ENCODE measurements at places on chromosomes 4 and X.

DNA sequence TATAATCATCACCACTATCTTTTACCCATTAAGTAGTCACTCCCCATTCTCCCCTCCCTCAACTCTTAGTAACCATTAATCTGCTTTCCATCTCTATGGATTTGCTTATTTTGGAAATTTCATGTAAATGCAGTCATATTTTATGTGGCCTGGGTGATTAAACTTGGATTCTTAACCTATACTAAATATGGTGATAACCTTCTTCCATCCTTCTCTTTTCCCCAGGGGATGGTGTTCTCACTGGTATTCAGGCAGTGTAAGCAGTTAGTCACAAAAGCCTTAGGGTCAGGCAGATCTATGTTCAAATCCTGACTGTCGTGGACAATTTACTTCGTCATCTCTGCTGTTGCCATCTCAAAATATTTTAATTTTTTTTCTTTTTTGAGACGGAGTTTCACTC, 29.6 kb downstream of the RAB40AL start:
- no peak for DNase-seq

GRCh38 chr4:73197220-73197619, 61.4 kb downstream of the ANKRD17 start:
- no peak for DNase-seq

GRCh38 chrX:118855681-118856310, 32.2 kb downstream of the ZCCHC12 start:
- DNase-seq, result no peak

- DNase-seq, result no peak
Observed at GRCh38 chr4:38169524-38169923, 209.3 kb downstream of the PTTG2 start.

DNA sequence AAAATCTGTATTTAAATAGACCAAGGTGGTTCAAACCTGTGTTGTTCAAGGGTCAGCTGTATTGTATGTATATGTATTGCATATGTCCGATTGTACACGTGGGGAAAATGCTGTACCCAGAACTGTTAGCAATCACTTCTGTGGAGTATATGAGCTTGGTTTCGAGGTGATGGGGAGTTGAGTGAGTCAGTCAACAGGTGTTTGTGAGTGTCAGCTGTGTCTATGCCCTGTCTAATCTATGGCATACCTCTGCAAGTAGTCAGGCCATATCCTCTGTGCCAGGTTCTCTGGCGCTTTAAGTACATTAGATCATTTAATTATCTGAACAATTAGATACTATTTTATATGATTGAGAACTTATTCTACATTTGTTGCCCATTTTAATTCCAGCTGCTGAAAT, 7.4 kb downstream of the ZRSR2 start:
- DNase-seq, result no peak

DNA sequence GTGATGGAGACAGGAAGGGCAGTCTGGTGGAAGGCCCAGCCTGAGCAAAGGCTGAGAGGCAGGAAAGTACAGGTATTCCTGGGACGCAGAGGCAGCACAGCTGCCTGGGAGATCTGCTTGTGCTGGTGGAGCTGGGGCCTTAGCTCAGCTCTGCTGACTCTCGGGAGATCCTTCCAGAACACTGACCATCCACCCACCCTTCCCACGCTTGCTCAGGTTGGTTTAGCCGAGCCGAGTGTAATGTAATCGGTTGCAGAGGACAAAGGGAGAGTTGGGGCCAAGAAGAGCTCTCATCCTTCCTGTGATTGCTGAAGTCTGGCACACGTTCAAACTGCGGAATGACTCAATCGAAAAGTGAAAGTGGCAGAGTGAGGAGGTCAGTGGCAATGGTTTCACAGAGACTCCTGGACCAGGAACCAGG, 43.1 kb upstream of the GPR78 start:
- no peak for DNase-seq

- no peak for DNase-seq
Observed at GRCh38 chrX:70134116-70134477, 850 bp downstream of the IGBP1 start.

- no peak for DNase-seq
Observed at GRCh38 chr4:186954509-186954908, 230.9 kb upstream of the FAT1 start.

- peak; percentile 9 for DNase-seq
Observed at GRCh38 chrX:48945517-48946348, 11.7 kb downstream of the OTUD5 start.

DNA sequence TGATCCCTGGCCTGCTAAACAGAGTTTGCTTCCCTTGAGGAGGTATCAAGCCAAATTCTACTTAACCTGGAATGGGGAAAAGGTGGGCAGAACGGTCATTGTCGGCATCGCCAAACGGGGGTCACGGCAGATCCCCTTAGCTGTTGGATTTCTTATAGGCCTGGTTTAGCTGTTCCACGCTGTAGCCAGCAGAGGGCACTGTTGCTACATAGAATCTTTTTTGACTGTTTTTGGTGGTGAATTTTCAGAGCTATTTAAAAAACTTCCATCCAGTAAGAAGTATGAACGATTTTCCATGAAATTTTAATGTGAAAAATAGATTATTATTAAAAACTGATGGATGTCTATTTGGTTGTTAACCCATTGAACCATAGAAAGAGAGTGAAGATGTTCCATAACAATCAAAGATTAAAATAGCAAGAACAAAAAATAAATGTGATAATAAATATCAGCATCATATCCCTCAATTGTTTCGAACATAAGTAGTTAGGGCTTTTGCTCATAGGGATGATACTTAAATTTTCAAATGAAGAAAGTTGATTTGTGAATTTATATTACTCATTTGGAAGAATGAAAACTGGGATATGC, 56.6 kb downstream of the LINC00632 start:
- DNase-seq, result no peak

- DNase-seq, result no peak
Observed at GRCh38 chr4:74038086-74038424, 434 bp downstream of the CXCL3 start.

GRCh38 chrX:154785716-154786115, 19.6 kb downstream of the MPP1 start:
- no peak for DNase-seq

DNA sequence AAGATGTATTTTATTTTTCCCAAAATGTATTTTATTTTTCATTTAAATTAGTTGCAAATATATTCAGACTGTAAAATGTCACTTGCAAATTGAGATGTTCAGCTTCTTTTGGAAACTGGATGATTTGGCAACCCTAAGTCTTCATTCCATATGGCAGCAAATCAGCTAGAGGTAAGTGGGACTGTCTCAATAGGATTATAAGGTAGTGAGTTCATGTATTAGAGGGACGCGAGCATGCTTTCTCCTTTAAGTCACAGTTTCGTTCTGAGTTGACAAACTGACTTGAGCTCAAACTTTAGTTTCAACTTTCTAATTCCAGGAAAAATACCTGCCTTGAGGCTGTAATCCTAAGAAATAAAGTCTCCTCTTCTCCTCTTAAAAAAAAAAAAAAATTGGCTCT, 44.2 kb upstream of the TMEM131L start:
- DNase-seq, result no peak

DNA sequence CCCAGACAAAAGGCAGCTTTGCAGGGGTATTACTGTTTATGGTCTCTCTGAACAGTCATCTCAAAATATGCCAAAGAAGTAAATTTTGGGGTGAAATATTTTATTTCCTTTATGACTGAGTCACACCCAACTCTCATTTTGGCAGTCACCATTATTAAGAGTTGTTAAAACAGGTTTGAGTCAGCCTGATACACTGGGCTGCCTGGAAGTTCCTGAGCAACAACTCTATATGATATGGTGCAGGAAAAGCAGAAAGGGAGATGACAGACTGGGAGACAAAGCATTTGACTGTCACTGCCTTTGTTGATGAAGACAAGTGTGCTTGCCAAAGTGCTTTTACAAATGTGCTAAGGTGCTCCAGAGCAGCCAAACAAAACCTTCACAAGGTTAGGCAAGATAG, 1263.5 kb downstream of the PCDH7 start:
- no peak for DNase-seq

DNA sequence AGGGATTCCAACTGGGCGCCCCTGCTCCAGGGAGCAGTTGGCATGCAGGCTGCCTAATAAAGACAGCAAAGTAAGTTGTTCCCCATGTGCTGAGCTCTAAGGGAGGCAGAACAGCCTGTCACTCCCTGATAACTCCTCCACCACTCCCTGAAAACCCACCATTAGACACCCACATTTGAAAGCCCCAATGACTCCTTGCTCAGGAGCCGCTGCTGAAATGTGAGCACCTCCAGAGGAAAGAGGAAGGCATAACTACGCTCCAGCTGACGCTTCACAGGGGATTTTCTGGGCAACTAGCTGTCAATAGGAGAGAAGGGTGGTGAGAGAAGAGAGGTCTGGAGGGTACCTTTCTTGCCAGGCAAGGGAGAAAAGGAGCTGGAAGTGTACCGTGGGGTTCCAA, 62.5 kb downstream of the NPY1R start:
- no peak for DNase-seq

GRCh38 chr4:121614101-121614500, 82.7 kb downstream of the ANXA5 start:
- no peak for DNase-seq

DNA sequence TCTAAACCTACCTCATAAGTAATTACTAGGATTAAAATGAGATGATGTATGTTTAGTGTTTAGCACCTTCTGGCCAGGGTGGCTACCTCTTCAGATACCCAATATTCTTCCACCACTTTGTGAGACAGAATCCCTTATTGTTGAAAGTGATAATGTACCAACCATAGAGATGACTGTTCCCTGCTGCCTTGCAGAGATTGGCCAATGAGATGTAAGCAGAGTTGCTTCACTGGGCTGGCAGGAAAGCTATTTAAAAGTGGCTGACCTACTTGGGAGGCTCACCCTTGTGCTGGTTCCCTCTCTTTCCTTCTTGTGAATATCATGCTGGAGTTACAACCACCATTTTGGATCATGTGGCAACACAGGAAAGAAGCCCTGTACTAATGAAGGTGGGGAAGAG, 58.9 kb downstream of the TMEM154 start:
- no peak for DNase-seq

DNA sequence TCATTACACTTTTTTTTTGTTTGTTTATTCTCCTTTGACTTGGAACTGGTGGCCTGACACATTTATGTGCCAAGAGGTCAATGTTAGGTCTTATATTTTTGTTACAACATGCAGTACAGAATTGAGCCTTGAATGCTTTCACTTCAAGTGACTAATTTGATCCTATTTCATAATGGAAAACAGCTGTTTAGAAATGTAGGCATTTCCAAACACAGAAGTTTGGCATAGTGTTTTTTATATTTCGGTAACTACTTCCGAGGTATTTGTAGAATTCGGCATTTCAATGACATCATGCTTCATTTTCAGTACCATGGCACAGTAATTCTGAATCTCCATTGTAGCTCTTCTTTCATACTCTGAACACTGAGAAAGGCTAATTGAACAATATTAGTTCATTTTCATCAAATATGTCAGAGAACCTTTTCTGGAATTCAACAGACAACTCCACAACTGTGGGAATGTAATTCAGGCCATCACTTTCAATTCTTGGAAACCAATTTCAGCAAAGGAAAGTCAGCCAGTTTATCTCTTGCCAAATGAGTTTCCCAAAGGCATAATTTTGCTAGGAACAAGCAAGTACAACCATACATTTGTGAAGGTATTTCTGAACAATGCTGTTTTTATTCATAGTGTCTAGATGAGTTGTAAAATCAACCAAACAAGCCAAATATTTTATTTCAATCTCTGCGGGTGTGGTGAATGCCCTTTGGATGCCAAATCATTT, 11.4 kb downstream of the FAM120C start:
- DNase-seq, result no peak

GRCh38 chr4:138200236-138200590, 41.9 kb downstream of the SLC7A11 start:
- no peak for DNase-seq

- no peak for DNase-seq
Observed at GRCh38 chr4:7540206-7540605, 105.5 kb upstream of the PSAPL1 start.

GRCh38 chr4:39698424-39699009, 581 bp downstream of the UBE2K start:
- DNase-seq, result peak; percentile 24

DNA sequence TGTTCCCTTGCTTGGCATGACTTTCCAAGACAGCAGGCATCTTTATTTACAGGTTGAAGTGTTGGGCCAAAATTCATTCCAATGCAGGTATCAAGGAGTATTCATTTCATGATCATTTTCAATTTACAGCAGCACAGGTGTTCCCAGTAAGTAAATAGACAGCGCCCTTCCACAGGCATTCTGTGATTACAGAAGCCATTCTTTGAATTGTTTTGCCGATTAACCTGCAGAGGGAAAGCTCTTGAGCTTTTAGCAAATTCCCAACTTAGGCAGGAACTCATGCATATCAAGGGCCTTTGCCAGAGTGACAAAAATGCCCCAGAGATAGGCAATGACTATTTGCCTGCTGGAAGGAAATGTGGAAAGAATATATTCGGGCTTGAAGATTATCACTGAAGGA, 6.8 kb downstream of the TXK start:
- no peak for DNase-seq

DNA sequence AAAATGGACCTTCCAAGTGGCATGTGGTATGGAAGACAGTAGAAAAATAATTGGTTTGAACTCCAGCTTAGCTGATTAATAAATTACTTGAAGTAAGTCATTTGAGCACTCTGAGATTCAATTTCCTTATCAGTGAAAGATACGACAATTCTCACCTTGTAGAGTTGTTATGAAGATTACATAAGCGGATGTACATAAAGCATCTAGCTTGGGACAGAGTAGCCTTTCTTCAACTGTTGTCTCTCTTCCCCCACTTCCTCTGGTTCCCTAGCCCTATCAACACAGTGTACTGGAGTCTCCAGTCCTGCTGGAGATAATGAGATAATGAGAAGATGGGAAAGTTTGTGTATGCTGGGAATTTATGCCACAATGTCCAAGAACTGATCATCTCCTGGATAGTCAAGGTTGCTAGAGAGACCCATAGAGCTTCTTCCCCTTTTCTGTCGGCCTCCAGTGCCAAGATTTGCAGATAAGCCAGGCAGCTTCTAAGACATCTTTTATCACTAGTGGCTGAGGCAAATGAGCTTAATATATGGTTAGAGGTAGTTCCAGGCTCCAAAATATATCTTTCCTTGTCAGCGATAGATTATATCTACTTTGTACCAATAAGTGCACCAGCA, 33.9 kb downstream of the VSIG4 start:
- DNase-seq, result no peak

GRCh38 chr4:139764182-139764581, 98.6 kb downstream of the MGST2 start:
- no peak for DNase-seq

DNA sequence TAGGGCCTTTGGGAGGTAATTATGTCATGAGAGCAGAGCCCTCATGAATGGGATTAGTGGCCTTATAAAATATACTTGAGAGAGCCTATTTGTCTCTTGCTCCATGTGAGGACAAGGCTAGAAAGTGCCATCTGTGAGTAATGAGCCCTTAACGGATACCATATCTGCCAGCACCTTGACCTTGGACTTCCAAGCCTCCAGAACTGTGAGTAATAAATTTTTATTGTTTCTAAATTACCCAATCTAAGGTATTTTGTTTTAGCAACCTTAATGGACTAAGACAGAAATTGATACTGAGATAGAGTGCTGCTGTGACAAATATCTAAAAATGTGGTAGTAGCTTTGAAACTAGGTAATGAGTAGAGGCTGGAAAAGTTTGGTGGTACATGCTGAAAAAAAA, 285.0 kb upstream of the DIPK2B start:
- no peak for DNase-seq

GRCh38 chrX:26557691-26558321, 341.8 kb downstream of the MAGEB5 start:
- DNase-seq, result no peak
